A549 (cell line): ENCODE measurements at places on chromosomes 11 and 22. TPM values are rescaled to one million over a fixed set of nuclear protein-coding genes. Genes with fewer than 3 reads are reported as not detected.
A peak's percentile ranks its signal among the peaks of the same experiment; 100 is the strongest.

DNA sequence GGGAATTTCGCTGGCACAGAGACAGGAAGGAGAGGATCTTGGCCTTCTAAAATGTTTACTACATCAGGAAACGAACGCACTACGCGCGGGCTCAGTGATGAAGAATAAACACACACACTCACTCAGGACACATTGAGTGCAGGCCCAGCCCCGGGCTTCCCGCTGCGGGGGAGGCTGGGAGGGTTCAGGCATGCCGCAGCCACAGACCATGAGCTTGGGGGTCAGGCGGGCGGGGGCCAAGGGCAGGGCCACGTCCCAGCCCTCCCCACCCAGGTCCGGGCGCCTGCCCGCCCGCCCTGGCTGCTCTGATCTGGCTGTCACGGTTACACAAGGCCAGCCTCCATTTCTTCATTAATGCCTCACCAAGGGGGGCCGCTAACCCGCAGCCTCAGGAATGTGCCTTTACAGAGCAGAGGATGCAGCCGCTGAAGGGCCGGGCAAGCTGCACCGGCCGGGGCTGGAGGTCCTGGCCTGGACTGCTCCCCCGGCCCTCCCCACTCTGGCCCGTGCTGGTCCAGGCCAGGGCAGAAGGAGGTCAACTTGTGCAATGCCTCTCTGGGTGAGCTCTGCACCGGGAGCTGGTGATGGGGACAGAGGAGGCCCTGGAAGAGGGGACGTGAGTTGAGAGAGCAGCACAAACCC lies 41.7 kb downstream of the IGF2 start:
- DNase-seq: no peak

MMP8 gene
- polyA plus RNA-seq: not detected in 3 replicates

- peak; percentile 33 for DNase-seq
Measured at GRCh38 chr11:125091247-125091876, 20.1 kb downstream of the TMEM218 start.

FAM83F gene
- polyA plus RNA-seq: not detected in 3 replicates

- DNase-seq: no peak
Measured at GRCh38 chr22:23399367-23400285, 180.5 kb downstream of the IGLL1 start.

BCR gene
- 13.9 to 16.4 TPM (median 16.1 TPM) in 3 replicates for polyA plus RNA-seq

OR51A2 gene
- polyA plus RNA-seq: not detected in 3 replicates

MYO7A gene
- 1.4 to 2.7 TPM (median 2.1 TPM) in 3 replicates for polyA plus RNA-seq

MCAM gene
- polyA plus RNA-seq: 14.9 to 18.1 TPM (median 15.9 TPM) in 3 replicates

- DNase-seq: no peak
Measured at GRCh38 chr11:67116758-67117105, 2.3 kb upstream of the KDM2A start.

OR51V1 gene
- polyA plus RNA-seq: not detected in 3 replicates

- DNase-seq: no peak
Measured at GRCh38 chr11:47617417-47617809, 23.2 kb upstream of the C1QTNF4 start.

CCDC89 gene
- polyA plus RNA-seq: not detected in 3 replicates

GRCh38 chr11:35040221-35040942 lies 98.6 kb upstream of the CD44 start:
- peak; percentile 36 for DNase-seq

- DNase-seq: no peak
Measured at GRCh38 chr11:82523141-82523540, 210.5 kb downstream of the FAM181B start.

C11orf87 gene
- polyA plus RNA-seq: 0.01 TPM in 2 of 3 replicates, not detected in the other

- DNase-seq: no peak
Measured at GRCh38 chr11:111044751-111045406, 200.6 kb upstream of the POU2AF2 start.

DNA sequence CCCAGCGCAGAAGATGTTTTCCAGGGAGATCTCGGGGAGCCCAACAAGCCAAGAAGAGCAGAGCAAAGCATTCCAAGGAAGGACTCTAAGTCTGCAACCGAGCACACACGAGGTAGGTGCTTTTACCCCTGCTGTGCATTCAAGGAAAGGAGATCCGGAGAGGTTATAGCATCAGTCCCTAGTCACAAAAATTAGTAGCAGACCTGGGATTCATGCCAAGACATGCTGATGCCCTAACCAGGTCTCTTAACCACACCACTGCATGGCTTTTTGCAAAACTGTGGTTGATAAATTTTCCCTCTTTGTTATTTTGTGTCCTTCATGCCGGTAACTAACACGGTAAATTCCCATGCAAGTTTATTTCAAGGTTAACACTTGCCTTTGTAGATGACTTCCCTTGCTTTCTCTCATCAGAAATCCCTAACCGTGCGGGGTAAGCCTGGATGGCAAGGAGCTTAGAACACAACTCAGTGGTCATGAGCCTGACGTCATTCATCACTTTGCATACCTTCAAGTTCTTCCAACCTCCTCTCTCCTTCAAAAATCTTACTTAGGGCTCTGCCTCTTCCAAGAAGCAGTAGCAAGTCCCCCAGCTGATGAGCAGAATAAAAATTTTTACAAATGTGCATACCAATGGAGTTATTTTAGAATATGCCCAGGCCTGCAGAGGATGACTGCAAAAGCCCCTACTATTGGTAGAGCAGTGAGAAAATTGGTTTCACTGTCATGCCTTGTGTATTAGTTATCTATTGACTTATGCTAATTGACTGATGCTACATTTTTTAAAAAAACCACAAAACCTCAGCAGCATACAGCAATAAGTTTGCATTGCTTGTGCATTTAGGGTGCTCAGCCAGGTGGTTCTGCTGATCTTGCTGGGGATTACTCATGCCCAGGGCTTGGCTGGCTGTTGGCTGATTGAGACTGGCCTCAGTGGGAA lies 465.1 kb downstream of the MN1 start:
- no peak for DNase-seq

DNA sequence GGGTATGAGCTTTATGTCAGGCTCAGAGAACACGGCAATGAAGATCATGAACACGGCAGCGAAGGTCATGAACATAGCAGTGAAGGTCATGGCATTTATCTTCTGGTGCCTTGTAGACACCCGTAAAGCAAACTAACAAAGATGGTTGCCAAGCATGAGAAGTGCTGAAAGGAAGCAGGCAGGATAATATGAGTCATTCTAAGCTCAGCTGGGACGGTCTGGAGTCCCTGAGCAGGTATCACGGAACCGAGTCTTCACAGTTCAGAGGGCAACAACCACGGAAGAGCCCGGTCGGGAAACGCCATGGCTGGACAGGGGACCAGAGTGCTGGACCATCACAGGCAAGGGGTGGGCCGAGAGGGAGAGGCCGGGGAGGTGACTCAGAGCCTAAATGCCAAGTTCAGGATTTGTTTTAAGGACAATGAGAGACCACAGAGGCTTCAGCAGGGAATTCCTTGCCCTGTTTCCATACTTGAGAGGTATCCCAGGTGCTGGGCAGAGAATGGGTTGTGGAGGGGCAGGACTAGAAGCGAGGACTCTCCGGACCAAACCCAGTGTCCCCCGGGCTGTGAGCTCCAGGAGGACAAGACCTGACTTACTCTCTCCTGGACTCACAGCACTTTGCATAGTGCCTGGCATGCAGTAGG lies 13.1 kb upstream of the MS4A10 start:
- DNase-seq: no peak

- no peak for DNase-seq
Measured at GRCh38 chr11:130180896-130181294, 21.3 kb downstream of the ST14 start.

- no peak for DNase-seq
Measured at GRCh38 chr11:94866231-94866822, 98.2 kb downstream of the AMOTL1 start.

- DNase-seq: no peak
Measured at GRCh38 chr22:24436553-24436952, 9.2 kb downstream of the ADORA2A start.

DNA sequence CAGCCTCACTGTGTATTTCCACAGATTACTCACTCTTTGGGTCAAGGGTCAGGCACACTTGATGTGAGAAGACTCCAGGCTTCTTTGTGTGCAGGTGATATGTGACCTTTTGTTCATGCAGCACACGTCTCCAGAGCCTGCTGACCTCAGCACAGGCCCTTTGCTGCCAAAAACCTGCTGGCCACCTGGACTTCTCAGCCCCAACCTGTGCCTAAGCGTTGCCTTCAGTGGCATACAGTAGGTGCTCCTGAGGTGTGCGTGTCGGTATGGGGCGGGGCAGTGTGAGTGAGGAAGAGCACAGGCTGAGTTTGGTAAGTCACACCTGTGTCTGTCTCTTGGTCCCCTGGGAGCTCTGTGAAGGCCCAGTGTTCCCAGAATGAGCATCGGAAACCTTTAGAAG lies 58.1 kb downstream of the WNT11 start:
- DNase-seq: no peak

DNA sequence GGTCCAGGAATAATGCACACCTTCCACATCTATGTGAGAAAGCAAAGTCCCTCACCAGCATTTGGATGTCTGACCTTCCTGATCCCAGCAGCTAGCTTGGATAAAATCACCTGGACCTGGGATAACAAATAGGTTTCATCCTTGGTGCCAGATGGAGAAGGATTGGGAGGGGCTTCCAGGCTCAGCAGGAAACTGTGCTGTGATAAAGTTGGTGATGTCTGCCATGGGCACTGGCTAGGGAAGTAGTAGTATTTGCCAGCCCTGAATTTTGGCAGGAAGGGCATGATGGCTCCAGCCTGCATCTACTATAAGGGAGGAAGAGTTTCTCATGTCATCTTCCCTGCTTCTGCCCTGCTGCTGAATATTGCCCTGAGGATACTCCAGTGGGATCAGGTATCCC lies 37.5 kb downstream of the C11orf91 start:
- DNase-seq: no peak

- no peak for DNase-seq
Measured at GRCh38 chr11:115418626-115419025, 85.6 kb downstream of the CADM1 start.

DNA sequence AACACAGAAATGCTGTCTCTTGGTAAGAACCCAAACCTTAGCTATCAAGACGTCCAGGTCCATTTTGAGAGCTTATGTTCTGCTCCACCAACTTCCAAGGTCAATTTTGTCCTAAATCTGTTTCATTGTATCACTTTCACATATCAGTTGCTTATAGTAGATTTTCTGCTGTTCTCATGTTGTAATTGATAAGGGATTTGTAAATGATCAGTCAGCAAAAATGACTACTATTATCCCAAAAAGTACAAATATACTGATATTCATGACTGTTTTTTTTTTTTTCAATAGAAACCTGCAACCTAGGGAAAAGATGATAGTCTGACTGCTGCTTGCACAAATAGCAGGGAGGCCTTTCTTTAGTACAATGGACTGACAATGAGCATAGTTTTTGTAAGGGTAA lies 128.1 kb downstream of the ARHGAP20 start:
- no peak for DNase-seq

- DNase-seq: no peak
Measured at GRCh38 chr22:47933226-47933625, 1170.8 kb downstream of the TBC1D22A start.

APLP2 gene
- 183 to 210 TPM (median 203 TPM) in 3 replicates for polyA plus RNA-seq

- no peak for DNase-seq
Measured at GRCh38 chr11:41978945-41979344, 519.5 kb upstream of the LRRC4C start.

HBB gene
- polyA plus RNA-seq: not detected in 3 replicates

DNA sequence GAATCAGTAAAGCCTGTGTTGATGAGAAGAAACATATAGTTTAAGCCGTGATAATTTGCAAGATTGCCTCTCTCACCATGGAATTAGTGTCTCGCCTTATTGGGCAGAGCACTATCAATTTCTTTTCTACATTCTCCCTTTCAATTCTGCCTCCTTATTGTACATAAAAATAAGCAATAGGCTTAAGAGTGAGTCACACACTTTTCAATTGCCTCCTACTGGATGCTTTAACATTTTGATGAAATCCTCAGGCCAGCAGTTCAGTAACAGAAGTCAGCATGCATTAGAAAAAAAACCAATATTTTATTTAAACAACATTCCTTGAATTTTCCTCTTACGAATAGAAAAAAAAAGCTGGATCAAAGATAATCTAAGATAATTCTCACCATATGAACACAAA lies 33.8 kb upstream of the VWA5A start:
- DNase-seq: no peak

DNA sequence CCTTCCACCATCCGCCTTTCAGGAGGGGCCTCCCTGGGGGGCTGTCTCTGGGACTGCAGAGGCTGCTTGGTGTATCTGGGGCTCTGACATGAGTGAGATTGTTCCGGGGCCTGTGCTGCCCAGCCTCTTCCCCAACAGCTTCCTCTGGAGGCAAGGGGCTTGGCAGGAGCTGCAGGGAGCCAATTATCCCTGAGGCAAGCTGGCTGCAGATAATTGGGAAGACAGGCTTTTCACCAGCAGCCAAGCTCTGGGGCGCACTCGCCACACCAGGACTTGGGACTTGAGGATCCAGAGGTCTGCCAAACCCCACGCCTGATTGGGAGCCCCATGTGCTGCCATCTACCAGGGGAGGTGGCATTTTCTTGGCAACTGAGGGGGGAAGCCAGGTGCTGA lies 15.6 kb upstream of the RTN4R start:
- no peak for DNase-seq

GRCh38 chr11:120120805-120121335 lies 17.0 kb downstream of the TRIM29 start:
- no peak for DNase-seq

MMP1 gene
- polyA plus RNA-seq: 0.06 TPM in 1 of 3 replicates, not detected in the others

C1QTNF6 gene
- polyA plus RNA-seq: 17.6 to 26.7 TPM (median 24.5 TPM) in 3 replicates

DNA sequence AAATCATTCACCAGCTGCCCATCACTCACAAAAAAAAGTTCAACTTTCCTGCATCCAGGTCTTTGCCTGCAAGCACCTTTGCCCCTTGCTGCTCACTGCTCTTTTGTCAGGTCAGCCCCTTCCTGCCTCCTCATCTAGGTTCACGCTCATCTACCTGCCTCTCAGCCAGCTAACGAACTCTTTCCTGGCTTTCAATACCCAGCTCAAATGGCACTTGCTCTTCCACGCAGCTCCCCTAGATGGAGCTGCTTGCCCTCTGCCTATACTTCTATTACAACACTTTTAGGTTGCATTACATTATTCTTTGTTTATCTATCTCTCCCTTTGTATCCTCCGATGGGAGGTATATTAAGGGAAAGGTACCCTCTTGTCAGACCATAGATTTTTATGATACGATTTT lies 78.9 kb upstream of the TBCEL start:
- DNase-seq: no peak

DNA sequence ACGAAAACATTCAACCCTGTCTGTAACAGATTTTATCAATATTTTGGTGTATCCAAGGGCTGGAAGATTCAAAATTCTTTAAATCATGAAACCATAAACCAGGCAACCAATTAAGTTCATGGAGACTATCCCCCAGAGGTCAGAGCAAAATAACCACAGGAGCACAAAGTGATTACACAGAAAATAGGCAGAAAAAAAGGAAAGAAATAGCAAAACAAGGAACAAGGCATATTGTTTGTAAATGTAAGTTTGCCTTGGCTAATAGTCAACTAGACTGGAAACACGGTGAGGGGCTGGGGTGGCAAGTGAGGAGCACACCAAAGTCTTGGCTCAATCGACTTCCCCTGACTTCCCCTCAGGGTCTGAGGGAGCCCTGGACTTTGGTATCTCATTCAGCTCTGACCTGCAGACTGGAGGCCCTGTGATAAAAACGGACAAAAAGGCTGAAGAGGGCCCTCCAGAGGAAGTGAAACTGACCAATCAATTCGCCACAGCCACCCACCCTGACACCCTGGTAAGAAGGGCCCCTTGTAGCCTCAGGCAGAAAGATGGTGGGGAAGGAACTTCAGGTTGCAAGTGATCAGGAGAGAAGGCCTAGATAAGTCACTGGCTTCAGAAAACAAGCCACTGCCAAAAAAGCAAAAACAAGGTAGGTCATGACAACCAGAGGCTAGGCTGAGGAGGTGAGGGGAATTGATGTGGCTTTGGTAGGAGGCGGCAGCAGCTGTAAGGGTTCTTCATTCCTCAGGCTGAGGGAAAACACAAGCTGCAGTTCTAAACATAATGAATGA lies 1.8 kb downstream of the SIK3 start:
- DNase-seq: peak; percentile 56

- peak; percentile 75 for DNase-seq
Measured at GRCh38 chr11:14300661-14301304, 58.2 kb downstream of the RRAS2 start.
